ENCODE measurements at places on chromosomes 1 and 21.
A peak's percentile ranks its signal among the peaks of the same experiment; 100 is the strongest.

- DNase-seq = no peak
Observed at GRCh38 chr1:184788970-184789369, 34.3 kb upstream of the EDEM3 start.

DNA sequence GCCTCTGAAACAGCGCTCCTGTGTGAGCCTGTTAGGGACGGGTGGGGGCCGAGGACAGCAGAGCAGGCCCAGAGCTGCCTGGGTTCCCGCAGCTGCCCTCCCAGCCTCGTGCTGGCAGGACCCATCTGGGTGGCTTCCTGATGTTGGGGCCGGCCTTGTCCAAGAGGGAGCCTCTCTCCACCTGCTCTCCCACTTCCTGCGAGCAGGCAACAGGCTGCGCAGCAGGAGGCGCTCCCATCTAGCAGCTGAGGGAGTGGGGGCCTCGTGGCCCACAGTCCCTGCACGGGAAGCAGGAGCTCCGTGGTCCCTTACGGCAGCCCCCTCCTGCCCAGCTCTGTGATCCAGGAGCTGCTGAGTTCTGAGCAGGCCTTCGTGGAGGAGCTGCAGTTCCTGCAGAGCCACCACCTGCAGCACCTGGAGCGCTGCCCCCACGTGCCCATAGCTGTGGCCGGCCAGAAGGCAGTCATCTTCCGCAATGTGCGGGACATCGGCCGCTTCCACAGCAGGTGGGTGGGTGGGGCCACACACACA is 68.0 kb downstream of the TRIM11 start:
- no peak for DNase-seq

GRCh38 chr1:113978863-113979702 is at the start of gene OLFML3:
TSS of gene OLFML3 (plus strand) at chr1:113979474. CDS start at chr1:113979517, 43 bp downstream.
- DNase-seq = peak; percentile 4

GRCh38 chr21:38688068-38688467 is 117.7 kb upstream of the ETS2 start:
- DNase-seq = no peak

- DNase-seq = no peak
Observed at GRCh38 chr21:44969931-44970755, 30.3 kb downstream of the SLX9 start.

DNA sequence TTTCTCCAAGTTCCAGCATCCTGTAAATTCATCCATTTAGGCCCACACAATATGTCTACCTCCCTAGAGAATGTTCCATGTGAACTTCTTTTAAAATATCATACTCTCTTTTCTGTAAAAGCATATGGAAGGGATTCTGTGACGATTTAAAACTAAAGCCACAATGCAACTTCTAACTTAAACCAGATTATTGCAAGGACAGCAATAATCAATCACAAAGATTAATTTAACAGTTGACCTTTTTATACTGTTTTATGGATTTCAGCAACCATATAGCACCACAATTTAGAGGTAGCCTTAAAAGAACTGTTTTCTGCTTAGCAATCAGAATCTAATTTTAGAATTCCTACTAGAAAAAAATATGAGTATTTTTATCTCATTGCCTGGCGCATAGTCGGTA is 58.3 kb downstream of the DSCAM start:
- DNase-seq = no peak

GRCh38 chr1:27624467-27625178 is 10.4 kb downstream of the FGR start:
- DNase-seq = no peak

GRCh38 chr1:224223819-224224714 is 41.0 kb downstream of the DEGS1 start:
- DNase-seq = no peak

DNA sequence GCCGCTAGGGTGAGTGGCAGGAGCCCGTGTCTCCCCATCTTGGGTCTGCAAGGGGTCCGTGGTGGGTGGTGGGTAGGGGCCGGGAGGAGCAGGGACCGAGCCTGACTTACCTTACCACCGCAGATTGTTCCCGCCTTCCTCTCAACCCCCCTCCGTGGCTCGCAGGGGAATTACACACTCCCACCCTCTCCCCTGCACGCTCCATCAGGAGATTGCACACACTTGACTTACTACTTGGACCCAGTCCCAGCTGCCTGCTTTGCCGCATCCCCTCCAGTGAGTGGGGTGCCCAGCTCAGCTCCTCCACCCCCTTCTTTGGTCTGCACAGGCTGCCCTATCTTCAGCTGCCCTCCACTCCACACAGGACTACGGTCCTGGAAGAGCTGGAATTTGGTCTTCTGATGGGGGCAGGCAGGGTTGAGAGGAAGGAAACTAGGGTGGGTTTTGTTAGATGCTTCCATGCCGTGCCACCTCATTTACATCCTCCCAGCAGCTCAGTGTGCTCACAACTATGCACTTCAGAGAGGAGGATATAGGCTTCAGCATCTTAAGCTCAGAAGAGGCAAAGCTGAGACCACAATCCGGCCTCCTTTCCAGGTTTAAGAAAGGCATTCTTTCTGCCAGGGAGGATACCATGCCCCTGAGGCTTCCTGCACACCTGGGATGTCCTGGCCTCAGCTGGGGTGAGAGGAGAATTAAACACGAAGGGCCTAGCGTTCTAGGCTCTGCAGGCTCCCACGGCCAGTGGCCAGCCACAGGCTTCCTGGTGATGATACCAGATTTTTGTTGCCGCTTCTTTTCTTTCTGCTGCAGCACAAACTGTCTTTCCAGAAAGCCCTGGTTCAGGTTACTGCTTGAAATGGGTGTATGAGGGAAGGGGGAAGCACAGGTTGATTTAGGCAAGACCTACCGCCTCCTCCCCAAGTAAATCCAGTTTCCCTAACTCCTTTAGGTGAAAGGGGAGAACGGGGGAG is 2.3 kb downstream of the KCNC4 start:
- DNase-seq = no peak

DNA sequence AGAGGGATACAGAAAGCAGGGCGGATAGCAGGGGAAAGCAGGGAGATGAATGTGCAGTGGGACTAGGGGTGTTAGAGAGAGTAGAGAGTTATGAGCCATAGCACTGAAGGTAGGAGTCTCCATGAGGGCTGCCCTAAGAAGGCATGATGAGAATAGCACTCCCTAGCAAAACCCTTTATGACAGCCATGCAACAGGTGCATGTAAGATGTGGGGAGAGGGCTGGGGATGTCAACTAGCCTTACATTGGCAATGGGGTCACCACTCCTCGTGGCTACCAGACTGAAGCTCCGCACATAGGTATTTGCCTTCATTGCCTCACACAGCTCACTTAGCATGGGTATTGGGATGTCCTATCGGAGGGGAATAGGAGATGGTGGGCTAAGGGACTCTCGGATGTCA is 4.6 kb downstream of the TMOD4 start:
- no peak for DNase-seq

DNA sequence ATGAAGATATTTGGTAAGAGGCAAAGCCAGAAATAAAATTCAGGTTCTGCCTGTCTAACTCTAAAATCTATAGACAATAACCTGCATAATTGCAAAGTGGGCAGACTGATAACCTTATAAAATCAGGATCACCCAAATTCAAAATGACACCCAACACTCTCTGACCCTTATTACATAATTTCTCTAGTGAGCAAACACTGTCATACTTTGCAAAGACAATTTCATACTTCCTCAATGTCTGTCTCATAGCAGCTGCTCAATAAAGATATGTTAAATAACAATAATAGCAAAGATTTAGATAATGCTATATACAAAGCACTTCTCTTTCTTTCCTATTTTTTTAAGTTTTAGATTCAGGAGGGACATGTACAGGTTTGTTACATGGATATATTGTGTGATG is 118.5 kb downstream of the UCHL5 start:
- no peak for DNase-seq

DNA sequence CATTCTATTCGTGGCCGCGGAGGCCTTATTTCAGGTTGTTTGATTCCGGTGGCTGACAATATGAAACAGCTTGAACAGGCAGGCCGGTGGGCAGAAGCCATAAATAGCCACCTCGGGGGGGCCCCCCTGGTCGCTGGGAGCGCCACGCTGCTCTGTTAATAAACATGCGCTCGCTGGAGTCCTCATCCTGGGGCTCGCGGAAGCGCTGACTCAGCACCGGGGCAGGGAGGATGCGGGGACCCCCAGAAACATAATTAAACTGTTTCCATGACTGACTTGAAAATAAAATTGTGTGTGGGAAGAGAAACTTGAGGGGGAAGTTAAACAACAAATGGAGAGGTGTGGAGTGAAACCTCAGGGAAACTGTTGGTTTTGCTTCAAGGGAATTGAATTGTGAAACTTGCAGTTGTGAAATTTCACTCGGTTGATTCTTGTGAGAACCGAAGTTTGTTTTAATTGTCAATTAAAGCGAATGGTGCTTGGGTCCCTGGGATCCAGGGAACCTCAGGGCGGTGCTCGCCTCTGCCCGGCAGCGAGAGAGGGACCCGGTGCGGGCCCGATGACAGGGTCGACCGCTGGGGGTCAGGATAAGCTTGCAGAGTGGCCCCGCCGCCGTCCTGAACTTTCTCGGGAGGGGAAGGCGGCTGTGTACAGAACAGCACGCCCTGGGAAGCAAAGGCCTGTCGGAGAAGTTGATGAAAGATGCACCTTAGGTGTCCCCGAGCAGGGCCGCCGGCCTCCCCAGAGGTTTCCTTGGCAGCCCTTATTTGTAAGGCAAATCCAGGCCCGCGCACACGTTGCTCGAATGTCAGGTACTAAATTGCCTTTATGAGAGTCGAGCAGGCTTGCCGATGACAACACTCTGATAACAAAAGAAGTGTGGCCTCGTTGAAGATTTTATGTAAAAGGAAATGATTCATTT is 176.9 kb upstream of the LMO4 start:
- DNase-seq = no peak

DNA sequence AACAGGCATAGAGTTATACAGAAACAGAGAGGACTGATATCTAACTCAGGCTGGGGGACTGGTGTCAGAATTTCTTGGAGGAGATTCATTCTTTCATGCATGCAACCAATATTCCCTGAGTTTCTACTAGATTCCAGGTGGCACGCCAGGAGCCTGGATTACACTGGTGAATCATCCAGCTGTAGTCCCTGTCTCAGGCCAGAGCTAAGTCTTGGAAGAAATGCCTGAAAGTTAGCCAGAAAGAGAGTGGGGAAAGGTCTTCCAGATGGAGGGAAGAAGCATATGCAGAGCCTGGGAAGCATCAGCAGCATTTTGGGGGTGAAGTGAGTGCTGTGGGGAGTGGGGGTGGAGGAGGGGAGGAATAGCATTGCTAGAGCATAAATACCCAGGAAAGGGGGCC is 239.1 kb downstream of the OMA1 start:
- no peak for DNase-seq

DNA sequence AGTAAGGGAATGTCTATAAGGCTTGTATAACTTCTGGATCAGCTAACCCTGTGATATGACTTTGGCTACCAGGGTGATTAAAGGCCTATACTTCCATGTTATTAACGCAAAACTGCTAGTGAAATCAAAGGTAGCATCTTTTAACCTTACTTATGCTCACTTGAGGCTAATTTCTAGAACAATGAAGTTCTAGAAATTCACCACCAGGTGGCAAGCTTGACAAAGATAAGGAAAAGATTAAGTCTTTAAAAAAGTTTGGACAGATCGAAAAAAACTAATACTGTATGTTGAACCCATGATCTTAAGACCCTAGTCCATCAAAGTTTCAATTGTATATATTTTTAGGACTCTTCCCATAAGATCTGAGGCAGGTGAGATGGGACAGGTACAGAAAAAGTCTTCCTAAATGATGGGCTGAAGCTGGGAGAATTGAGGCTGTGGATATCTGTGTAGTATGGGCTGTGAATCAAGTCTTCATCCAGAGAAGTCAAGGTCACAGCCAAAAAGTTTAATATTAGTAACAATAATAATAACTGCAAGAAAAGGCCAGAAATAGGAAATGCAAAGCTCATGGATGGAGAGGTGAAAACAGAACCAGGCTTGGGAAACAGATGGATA is 18.8 kb downstream of the KYAT3 start:
- DNase-seq = no peak

DNA sequence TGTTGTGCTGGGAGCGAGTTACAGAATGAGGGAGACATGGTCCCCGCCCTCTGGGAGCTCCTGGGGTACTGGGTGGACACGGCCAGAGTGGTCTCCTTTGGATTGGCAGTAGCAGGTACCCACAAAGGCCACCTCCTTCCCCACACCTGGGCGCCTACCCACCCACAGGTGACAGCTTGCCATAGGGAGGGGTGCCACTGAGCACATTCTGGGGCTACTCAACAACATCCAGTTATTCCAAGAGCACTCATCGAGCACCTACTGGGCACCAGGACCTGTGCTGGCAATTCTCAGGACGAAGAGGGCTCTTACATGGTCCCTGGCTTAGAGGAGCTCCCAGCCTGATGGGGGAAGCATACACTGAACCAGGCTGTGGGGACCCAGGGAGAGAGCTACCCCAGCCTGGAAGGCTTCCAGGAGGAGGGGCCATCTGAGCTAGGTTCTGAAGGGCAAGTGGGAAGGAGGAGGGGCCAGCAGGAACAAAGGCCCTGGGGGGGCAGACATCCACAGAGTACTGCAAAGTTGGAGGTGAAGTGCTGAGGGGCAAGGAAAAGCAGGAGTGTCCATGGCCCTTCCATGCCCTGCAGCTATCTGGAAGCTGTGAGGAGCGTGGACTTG is 22.0 kb downstream of the MRPL37 start:
- DNase-seq = no peak

DNA sequence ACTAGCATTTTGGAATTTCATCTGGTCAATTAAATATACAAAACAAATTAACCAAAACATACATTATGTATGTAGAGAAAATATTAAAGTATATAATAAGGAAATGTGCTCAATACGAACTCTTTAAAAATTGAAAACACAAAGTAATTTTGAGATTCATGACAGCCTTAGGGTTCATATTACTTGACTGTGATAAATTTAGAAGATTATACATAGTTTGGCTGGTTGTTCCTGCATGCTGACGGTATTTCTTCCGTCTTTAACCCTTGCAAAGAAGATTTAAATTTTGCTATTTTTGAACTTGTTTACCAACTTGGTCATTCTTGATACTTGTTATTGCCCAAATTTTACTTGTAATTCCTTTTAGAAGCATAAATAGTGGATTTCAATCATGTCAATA is 298.2 kb downstream of the NFIA start:
- no peak for DNase-seq

GRCh38 chr1:76239470-76239918 is 164.9 kb downstream of the ST6GALNAC3 start:
- DNase-seq = no peak

GRCh38 chr1:19949016-19949415 is 25.6 kb upstream of the PLA2G2E start:
- DNase-seq = no peak

DNA sequence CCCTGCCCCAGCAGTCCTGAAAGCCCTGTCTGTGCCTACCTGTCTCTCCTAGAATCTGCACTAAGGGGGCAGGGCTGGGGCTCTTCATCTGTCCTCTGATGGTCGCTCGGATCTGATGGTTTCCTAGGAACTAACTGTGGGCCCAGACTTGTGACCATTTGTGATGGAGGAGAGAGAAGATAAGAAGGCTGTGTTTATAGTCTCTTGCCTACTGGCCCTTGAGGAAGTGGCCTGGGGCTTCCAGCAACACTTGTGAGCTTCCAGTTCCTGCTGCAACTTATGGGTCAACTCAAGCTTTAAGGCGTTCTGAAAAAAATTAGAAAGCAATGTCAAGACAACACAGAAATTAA is 53.2 kb upstream of the SYNC start:
- no peak for DNase-seq

- DNase-seq = no peak
Observed at GRCh38 chr1:155205035-155205434, 2.7 kb downstream of the THBS3 start.
